Right cardiac atrium (tissue), 5 donors: ENCODE measurements at places on chromosomes 3 and 15. TPM values are rescaled to one million over a fixed set of nuclear protein-coding genes. Genes with fewer than 3 reads are reported as not detected.
A peak's percentile ranks its signal among the peaks of the same experiment; 100 is the strongest.

GRCh38 chr15:72727154-72727553, 41.1 kb downstream of the BBS4 start:
- DNase-seq = no peak

GRCh38 chr3:116579840-116580239, 129.7 kb upstream of the TUSC7 start:
- DNase-seq = no peak

DNA sequence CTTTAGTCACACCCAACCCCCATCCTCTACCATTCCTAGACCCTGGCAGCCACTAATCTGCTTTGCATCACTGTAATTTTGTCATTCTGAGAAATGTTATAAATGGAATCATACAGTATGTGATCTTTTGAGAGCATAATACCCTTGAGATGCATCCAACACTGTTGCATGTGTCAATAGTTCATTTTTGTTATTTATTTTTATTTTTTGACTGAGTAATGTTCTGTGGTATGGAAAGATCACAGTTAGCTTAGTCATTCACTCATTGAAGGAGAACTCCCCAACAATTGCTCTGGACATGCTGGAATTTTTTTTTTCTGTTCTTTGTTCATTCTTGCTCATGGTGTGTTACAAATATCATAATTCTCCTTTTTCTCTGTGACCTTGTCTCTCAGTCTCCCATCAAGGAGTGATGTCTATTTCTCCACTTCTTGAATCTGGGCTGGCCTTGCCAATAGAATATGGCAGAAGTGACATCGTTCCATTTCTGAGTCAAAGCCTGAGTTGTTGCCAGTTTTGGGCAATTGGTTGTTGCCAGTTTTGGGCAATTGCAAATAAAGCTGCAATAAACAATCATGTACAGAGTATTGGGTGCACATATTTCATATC, 6.8 kb upstream of the ADPGK start:
- DNase-seq = no peak

The UTS2B gene
- polyA plus RNA-seq = 0.16 TPM

- DNase-seq = no peak
Measured at GRCh38 chr3:125185805-125186204, 26.7 kb downstream of the SLC12A8 start.

The NR2E3 gene
- polyA plus RNA-seq = 0.05 TPM

The CILP gene
- polyA plus RNA-seq = 1.3 TPM

DNA sequence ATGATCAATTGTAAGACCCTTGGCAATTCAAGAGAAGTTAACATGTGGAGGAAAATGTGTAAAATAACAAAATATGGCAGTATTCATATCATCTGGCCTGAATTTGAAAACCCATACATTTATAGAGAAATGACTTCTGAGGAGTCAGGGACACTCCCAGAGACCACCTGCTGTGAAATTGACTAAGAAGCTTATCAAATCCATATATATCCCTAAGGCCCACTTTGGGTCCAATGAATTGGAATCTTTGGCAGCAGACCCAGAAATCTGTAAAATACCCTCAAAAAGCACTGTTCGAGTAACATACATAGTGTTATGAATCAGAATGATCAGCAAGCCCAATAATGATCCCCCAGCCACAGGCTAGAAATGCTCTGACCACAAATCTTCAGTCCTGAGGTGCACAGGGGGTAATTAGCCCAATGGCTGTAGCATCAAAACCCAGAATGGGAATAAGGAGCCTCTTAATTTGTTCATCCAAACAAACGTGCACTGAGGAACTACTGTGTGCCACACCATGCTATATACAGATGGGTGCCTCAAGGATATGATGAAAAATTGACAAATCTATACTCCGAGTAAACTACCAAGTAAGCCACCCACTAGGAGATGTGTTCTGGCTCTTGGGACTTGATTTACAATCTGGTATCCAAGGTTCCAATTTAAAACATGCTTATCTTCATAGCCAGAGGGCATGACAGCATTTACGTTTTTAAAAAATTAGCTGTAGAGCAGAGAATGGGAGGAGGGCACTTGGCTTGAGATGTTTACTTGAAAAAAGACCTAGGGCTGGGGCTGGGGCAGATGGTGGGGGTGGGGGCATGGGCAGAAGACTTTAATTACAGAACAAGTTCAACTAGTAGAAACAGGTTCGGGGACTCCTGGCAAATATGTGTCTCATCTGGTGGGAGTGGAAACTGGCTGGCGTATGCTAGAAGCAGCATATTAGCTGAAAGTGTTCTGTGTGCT, 9.1 kb upstream of the ARHGEF3 start:
- DNase-seq = no peak

The ATP13A4 gene
- polyA plus RNA-seq = 0.07 TPM

DNA sequence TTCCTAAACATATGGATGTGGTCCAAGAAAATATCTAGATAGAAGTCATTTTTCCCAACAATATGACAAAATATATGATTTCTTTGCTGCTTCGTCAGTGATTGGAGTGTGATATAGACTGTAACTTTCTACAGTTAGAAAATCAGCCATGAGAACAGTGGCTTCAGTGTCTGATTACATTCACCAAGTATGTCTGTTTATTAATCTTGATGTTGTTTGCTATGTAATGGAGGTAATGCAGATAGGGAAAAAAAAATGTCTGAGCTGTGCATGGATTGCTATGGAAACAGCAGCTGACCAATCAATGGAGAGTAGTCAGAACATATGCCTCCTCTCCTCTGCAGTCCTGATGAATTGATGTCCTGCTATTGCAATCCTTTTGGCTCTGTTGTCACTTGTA, 72.3 kb upstream of the GAP43 start:
- DNase-seq = no peak

The TIMP4 gene
- polyA plus RNA-seq = 18.6 TPM

DNA sequence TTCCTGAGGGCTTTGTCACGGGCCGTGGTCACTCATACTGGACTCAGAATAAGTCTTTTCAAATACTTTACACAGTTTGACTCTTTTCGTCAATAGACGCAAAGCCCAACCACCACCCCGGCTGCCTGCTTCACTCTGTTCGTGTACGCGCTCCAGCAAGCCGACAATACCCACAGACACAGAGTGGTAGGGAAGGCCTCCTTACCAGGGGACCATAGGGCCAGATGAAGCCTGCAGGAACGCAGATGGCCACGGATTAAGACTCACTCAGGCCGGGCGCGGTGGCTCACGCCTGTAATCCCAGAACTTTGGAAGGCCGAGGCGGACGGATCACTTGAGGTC, 29.7 kb downstream of the EFCAB12 start:
- no peak for DNase-seq

GRCh38 chr3:195269375-195270078, 1.4 kb downstream of the XXYLT1 start:
- DNase-seq = peak; percentile 15

DNA sequence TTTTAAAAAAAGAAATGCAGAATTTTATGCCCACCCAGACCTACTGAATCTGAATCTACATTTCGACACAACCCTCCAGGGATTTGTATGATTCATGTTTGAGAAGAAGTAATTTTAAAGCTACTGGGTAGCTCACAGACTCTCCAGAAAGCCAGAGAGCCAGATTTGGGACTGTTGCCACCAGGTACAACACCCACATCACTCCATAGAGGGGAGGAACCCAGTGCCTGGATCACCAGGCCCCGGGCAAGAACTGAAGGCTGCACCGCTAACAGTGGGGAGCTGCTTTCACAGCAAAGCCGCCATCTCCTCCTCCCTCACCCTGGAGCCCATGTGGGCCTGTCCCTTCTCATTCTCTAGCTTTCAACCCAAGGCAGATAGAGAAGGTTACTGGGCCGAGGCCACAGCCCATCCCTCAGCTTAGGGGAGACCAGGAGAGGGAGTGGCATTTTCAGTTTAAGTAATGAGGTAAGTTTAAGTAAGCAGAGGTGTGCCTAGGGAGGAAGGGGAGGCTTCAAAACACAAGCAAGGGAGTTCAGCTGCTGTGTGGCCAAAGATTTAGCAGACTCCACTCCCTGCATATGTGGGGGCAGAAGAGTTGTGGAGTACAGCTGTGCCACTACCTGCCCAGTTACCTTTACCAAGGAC, 109.8 kb downstream of the IL12A start:
- DNase-seq = no peak

DNA sequence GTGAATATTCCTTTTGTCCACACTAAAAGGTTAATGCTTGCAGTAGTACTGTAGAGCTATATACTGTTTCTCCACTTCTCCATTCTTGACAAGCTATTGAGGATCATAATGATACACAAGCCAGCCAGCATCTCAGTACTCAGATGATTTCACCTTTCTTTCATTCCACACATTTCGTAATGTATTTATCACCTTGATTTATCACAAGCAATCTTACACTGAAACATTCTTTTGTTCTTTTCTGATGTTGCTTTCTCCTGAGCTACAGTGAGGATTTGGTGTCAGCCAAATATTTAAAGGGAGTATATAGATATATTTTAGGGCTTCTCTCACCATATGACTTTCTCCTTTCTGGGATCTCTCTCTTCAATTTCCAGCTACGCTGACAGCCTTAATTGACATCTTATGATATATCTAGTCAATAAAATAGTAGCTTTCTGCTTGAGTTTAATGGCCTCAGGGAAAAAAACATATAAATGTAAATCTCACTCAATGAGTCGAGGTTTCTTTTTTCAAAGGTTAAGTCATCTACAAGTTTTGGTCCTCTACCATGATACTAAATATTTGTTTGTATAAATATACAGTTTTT, 1327.0 kb downstream of the NSUN3 start:
- no peak for DNase-seq

- no peak for DNase-seq
Measured at GRCh38 chr3:107142786-107143575, 234.3 kb upstream of the CCDC54 start.

The LRRIQ4 gene
- polyA plus RNA-seq = not detected

- peak; percentile 59 for DNase-seq
Measured at GRCh38 chr15:65939901-65940617, 70.8 kb downstream of the RAB11A start.

The ROBO2 gene
- 0.05 TPM for polyA plus RNA-seq

DNA sequence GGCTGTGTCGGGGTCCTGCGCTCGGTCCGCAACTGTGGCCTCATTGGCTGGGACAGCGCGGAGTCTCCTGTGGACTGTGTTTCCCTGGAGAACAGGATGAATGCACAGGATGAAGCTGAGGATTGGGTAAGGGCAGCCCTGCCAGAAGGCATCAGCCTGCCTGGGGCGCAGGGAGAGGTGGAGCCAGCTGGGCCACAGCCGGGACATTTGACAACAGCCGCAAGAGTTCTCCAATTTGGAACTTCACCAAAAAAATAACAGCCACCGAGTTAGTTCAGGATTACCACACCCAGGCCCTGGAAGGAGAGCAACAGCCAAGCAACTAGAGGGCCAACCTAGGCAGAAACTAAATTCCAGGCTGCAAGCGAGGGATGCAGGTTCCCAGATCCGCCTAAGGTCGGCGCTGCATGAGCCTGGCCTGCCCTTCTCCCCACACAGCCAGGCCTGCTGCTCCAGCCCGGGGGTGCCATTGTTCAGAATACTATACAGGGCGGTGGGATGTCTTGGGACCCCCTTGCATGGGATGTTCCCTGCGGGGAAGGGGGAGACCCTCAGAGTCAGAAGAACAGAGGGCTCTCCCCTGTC, 229.3 kb downstream of the OCA2 start:
- no peak for DNase-seq

GRCh38 chr3:71759401-71759800, 5.7 kb downstream of the GPR27 start:
- DNase-seq = no peak

DNA sequence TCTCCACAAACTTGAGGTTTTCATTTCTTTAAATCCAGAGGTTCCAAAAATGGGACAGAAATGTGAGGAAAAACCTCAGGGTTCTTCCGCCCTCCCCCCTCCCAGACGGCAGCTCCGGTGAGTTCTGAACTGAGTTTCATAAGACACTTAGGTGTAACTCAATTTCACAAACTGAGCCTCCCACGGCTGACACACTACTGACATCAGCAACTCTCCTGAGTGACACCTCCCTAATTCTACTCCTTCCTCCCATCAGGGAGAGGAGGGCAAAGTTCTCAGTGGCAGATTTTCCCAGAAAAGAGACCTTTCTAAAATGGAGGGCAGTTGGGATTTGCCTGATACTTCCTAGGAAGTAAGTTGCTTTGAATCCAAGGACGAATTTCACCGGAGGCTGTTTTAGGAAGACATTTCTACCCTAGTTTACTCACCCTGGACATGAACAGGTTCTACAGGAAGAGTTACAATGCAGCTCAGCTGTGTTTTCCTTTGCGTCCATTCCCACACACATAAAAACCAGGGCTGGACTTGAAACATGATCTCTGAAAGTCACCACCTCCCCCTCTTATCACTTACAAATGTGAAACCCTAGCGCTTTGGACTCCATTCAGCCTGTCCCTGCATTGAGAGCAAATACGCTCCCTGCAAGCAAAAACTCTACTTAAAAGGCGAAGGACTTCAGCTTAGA, 78.1 kb upstream of the LMOD3 start:
- no peak for DNase-seq

The DCBLD2 gene
- polyA plus RNA-seq = 13.6 TPM

DNA sequence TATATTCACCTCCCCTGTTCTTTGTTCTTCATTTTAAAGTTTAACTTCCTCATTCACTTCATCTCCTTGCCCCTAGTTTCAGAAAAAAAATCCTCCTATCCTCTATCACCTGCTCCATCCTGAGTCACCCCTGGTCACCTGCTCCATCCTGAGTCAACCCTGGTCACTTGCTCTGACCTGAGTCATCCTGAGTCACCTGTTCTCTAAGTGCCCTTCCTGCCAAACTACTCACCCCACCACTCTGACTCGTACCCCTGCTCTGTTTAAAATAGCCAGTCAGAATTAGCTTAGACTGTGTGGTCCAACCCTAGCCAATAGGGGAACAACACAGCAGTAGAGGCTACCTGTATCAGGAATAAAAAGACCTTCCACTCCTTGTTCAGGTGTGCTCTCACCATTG, 716.9 kb downstream of the ZBBX start:
- no peak for DNase-seq

- no peak for DNase-seq
Measured at GRCh38 chr3:63248015-63248414, 30.1 kb upstream of the SYNPR start.

The PYDC2 gene
- not detected for polyA plus RNA-seq

The HCLS1 gene
- polyA plus RNA-seq = 12.3 TPM

GRCh38 chr15:45179221-45179985, 8.4 kb downstream of the SHF start:
- no peak for DNase-seq
